NCI-H82 (cell line): ENCODE measurements at places on chromosomes 6 and 20.

GRCh38 chr6:73870907-73871306, 174.9 kb downstream of the CD109 start:
- no peak for DNase-seq

DNA sequence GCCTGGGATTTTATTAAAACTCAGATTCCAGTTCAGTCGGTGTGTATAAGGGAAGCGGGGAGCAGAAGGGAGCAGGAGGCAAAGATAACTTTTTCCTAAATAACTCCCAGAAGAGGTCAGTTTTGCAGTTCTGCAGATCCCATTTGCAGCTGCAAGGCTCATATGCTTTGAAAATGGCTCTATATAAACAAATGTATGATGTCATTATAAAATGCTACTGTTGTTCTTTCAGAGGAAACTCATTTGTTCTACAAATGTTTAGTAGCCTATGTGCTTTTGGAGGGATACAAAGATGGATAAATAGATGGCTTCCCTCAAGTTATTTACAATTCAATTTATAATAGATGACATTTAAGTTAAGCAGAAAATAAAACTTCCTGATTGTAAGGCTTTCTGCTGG, 29.2 kb upstream of the DSP start:
- no peak for DNase-seq

GRCh38 chr20:60051911-60052310, 93.7 kb downstream of the CDH26 start:
- no peak for DNase-seq

- DNase-seq: no peak
These were observed 24.6 kb upstream of the SPTLC3 start for GRCh38 chr20:12984069-12984765.

- DNase-seq: no peak
These were observed 11.8 kb downstream of the SMOC2 start for GRCh38 chr6:168452685-168453377.

- DNase-seq: peak; percentile 44
These were observed 419.1 kb downstream of the CDC5L start for GRCh38 chr6:44806656-44807055.

DNA sequence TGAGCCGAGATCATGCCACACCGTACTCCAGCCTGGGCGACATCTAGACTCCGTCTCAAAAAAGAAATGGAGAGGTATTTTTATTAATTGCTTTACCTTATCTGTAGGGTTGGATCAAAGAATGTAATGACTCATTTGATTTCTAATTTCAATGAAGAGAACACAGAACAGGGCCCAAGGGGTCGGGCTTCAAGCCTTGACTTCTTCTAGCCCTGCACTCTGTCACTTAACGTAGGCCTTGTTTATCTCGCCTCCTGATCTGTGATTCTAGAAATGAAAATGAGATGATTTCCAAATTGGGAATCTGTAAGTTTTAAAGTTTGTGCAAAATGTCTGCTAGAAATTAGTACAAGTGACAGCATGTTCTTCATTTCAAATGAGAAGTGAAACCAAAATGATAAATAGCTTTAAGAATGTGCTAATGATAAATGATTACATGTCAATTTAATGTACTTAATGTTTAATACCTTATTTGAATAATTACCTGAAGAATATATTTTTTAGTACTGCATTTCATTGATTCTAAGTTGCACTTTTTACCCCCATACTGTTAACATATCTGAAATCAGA, 180.5 kb downstream of the SLC16A10 start:
- no peak for DNase-seq

GRCh38 chr20:8421981-8422380, 289.9 kb downstream of the PLCB1 start:
- no peak for DNase-seq

- no peak for DNase-seq
These were observed 232.7 kb downstream of the DLL1 start for GRCh38 chr6:170057961-170058877.

DNA sequence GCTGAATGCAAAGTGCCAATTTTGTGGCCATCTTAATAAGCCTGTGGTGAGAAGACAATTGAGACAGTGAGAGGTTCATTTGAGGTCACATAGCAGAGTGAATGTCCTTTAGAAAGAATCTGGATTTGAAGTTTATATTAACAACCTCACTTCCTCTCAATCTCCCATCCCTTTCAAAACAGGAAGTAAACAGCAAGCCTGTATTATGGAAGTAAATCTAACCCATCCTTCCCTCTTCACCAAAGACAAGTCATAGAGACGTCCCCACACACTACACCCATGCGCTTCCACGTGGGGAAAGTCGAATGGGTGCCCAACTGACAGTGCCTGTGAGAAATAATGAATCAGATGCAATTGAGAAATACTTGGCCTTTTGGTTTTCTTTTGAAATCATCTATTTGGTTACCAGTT, 28.8 kb upstream of the CCND3 start:
- DNase-seq: no peak

- no peak for DNase-seq
These were observed 11.5 kb downstream of the ATP9A start for GRCh38 chr20:51756653-51757052.

DNA sequence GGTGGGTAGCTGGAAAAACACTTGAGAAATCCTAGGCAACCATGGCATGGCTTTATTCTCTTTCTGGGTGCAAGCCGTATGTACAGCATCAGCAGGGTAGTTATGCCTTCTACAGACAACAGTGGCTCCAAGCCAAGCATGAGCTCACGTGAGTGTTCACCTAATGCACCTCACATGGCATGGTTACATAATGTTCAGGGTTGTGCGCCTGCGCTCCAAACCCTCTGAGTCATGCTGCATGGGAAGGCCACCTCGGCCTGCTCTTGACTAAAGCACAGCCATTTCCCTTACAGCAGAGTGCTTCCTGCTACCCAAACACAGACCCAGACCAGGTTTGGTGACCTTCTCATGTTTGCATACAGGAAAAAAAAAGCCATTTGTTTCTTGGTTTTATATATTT, 96.2 kb downstream of the VIP start:
- DNase-seq: no peak

- DNase-seq: no peak
These were observed 795.9 kb downstream of the MAFB start for GRCh38 chr20:39893003-39893685.

DNA sequence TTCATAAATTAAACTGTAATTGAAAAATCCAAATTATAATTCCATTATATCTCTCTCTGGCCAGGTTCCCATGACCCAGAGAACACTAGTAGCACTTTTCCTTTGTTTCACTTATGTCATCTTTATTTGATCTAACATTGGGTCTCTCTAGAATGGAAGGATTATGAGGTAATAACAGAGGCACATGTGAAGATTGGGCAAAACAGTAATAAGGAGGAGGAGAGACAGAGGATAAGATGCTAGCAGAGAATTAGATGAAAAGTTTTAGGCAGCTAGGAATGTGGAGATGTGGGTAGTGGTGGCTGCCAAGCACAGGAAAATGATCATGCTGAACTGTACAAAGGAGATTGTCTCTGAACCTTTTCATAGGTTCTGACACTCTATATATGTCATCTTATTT, 3.3 kb downstream of the TAB2 start:
- no peak for DNase-seq

- DNase-seq: peak; percentile 9
These were observed 52.8 kb upstream of the BMP6 start for GRCh38 chr6:7673063-7673536.

DNA sequence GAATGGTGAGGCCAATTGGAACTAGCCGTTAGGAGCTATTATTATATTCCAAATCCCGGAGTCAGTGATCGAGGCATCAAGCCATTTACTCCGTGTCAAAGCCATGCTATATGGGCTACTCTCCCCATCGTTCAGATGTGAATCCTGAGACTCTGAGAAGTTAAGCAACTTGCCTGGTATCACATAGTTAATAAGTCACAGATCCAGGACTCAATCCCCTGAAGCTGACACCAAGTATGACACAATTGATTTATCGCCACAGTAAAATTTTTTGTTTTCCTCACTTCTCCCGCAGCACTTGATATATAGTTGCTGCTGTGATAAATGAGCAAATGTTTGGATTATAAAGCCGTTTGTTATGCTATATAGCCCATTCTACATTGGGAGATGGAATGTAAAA, 50.8 kb upstream of the TSHZ2 start:
- DNase-seq: no peak

DNA sequence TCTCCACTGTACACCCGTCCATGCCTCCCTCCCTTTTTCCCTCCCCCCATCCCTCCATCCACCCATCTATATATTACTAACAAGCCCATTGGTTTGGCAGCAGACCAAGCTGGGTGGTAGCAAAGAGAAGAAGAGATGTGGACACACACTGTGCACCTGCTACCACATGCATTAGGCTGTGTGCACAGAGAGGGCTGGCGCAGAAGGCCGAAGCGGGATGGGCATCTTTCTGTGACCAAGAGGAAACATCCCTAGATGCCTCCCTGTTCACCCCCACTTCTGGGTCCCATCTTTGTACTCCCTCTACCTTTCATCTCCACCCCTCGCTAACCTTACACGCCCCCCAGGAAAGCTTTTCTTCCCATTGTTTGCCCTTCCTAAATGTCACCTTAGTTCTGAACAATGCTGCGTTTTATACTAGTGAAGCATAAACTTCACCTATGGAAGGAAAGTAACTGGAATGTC, 64.9 kb upstream of the AFDN start:
- no peak for DNase-seq

- no peak for DNase-seq
These were observed 94.6 kb upstream of the SUPT3H start for GRCh38 chr6:45472382-45472781.

GRCh38 chr20:44087857-44088120, 99.2 kb downstream of the JPH2 start:
- DNase-seq: no peak

DNA sequence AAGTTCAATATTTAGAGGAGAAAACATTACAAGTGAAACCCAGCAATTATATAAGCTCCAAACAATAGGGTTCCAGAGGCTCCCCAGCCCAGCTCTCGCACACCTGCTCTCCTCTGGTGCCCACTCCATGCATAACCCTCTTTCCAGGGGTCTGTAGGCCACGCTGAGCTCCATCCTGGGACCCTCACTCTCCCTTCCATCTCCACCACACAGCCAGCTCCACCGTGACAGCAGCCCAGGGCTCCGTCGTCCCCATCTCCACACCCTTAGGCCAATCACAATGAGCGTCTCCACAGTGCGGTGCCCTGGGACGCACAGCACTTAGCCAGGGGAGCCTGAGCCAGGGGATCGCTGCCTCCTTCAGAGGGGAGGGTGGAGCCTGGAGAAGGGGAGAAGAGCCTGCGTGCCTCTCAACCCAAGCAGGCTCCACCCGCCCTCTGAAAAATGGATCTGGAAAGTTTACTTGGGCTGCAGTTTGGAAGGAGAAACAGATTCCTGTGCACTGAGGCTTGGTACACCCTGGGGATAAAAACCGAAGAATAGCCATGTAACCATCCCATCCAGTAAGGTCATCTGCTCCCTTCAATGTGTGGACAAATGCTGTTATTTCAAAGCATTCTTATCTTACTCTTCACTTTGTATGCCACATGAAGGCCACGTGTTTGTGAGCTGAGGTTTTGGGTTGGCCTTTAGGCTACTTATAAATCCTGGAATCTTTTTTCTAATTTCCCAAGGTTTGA, 72.4 kb upstream of the GGTLC1 start:
- no peak for DNase-seq

GRCh38 chr6:106539936-106540335, 89.4 kb downstream of the RTN4IP1 start:
- DNase-seq: peak; percentile 22

DNA sequence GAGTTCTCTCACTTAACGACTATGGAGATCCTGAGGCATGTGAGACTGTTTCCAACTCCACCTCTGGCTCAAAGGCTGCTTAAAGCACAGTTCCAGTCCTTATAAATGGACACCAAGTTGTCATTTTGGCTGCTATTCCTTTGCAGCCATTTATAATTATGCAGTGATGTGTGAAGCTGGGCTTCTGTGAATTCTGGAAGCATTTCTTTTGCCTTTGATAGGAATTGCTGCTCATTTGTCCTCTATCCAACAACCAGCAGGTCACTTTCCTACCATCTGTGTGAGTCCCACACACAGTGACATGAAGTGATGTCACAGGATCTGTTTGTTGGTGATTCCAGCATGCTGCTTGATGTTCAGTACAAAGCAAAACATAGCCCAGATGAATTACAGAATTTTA, 28.5 kb upstream of the EFHC1 start:
- no peak for DNase-seq

DNA sequence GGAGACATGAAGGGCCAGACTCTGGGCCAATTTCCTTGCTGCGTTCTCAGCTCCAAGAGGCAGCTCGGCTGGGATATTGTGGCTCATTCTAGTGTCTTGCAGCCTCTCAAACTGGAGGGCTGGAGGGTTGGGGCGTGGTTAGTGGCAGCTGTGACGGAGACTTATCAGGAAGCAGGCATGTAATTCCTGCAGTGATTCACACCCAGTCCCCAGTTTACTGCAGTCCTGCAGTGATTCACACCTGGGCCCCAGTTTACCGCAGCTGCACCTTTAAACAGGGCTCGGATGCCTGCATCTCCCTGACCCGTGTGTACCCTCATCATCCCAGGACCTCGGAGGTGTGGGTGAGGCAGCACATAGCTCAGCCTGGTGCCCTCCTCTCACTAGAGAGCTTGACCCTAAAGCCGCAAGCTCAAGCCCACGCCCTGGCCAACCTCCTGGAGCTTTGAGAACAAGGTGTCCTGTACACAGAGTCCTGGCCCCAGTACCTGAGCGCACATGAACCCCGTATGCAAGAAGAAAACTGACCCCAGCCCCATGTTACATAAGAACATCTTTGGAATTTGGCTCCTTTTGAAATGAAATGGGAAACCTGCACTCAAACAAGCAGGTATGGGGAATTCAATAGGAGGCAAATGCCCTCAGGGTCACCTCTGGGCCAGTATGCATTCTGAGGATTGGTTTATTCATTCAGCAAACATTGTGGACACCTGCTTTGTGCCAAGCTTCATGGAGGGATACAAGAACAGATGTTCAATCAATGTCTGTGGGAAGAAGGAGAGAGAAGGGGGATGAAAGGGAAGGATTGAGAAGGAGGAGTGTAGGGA, 55.3 kb upstream of the FAM83D start:
- DNase-seq: no peak

GRCh38 chr20:45782890-45783289, 8.8 kb downstream of the WFDC3 start:
- DNase-seq: no peak

GRCh38 chr20:35726842-35727711, 15.0 kb downstream of the RBM39 start:
- DNase-seq: no peak

- DNase-seq: no peak
These were observed 124.4 kb upstream of the HCRTR2 start for GRCh38 chr6:55049866-55050265.

DNA sequence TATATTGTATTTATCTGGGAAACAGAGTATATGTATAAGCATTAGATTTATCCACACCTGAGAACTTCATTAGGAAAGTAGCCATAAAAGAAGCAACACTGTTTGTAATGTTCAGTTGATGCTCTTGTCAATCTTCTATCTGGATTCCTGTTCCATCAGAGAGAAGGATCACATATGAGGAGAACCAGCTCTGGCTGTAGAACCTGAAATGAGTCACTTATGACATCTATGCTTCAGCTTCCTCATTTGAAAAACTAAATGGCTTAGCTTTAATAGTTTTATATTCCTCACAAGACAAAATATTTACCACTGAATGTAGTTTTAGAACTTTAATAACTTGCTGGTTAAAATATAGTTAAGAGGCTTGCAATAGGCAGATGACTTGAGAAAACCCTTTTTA, 144.7 kb downstream of the TASP1 start:
- DNase-seq: no peak
